ENCODE measurements at places on chromosomes 1 and 21.

- peak; percentile 87 for DNase-seq
Measured at GRCh38 chr1:245585252-245585959, 430.6 kb downstream of the KIF26B start.

- peak; percentile 37 for DNase-seq
Measured at GRCh38 chr21:16079830-16080229, 350.0 kb downstream of the USP25 start.

DNA sequence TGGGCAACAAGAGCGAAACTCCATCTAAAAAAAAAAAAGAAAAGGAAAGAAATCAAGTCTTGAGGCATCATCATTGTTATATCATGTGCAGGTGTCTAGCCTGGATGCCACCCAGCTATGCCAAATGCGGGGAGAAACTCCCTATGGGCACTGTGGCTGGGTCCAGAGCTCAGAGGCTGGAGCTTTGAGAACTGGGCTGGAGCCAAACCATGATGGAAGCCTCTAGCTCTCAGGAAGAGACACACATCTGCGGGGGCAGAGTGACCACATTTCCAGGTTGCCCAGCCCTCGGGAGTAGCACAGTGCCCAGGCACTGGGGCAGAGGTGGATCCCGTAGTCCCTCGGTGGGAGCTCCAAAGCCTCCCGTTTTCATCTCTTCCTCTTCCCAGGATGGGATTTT lies 58.9 kb downstream of the COL18A1 start:
- no peak for DNase-seq

DNA sequence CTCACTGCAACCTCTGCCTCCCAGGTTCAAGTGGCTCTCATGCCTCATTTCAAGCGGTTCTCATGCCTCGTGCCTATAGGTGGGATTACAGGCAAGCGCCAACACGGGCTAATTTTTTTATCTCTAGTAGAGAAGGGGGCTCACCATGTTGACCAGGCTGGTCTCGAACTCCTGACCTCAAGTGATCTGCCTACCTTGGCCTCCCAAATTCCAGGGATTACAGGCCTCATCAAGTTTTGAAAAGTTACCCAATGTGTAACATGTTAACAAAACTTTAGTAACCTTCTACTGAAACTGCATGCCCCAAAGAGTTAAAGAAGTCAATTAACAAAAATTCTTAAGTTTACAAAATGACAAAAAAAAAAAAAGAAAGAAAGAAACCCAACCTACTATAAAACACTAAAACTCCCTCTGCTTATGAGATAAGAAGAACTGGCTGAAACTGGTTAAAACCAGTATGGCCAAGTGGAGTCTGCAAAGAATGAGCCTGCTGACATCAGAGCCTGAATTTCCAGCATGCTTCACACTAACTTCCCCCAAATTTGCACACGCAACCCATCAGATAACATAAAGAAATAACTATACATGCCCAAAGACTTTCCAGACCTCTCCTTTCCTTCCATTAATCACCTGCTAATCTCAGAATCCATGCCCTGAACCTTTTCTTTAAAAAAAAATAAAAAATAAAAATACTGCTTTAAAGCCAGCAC lies 25.5 kb upstream of the PSMG1 start:
- DNase-seq = no peak

GRCh38 chr1:6440198-6441126 lies 15.9 kb downstream of the ESPN start:
- no peak for DNase-seq

DNA sequence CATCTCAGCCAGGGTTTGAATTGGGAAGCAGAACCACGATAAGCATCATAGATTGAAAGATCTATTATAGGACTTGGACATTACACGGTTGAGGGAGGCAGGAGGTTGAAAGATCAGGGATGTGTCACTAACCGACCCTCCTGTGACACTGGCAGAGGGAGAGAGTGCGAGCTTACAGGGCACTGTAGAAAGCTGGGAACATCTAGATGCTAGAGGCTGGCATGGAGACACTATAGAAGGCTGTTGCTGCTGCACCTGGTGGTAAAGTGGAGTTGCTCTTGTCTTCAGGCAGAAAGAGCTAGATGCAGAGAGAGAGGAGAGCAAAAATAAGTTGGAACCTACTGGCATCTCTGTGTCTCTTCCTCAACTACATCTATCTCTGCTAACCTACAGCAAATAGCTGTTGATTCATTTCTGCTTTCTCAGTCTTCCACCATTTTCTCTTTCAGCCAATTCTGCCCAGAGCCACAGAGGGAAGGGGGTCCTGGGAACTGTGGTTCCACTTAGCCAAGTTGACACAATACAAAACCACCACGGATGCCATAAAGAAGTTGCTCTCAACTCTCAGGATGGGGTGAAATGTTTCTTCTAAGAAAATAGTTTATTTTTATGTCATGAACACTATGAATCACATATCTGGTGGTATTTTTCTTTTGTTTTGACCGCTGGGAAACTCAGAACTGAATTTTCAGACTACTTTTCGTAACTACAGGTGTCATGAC lies 155.9 kb downstream of the ZNF281 start:
- no peak for DNase-seq

GRCh38 chr1:35555212-35555584 lies 2.0 kb downstream of the KIAA0319L start:
- DNase-seq = no peak

DNA sequence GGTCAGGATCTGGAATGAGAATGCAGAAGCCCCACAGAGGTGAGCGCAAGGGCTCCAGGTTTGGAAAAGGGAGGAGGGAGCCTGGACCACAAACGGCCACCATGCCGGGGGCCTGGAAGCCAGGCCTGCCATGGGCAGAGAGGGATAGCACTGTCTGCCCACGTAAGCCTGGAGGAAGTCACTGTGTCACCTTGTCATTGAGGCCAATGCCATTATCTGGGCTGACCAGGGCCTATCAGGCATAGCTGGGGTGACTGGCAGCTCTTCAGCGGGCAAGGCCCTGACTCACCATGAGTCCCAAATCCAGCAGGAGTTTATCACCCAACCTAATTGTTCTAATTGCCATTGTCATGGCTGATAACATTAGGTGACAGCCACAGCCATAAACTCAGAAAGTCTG lies 84.6 kb downstream of the MATN1 start:
- no peak for DNase-seq

GRCh38 chr1:62022382-62022983 lies 172.2 kb upstream of the L1TD1 start:
- DNase-seq = no peak

DNA sequence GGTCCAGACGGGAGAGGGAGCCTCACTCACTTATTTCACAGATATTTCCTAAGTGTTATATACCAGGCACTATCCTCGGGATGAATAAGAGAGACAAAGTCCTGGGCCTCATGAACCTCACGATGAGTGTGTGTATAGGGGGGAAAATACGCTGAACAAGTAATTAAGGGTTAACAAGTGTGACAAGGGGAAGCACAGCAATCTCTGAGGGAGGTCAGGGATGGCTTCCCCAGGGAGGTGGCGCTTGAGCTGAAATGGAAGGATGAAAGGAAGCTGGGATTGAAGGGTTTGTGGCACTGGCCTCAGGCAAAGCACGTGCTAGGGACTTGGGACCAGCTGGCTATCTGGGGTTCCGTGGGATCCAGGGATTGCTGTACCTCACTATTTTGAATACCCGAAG lies 46.4 kb upstream of the SYNC start:
- no peak for DNase-seq

DNA sequence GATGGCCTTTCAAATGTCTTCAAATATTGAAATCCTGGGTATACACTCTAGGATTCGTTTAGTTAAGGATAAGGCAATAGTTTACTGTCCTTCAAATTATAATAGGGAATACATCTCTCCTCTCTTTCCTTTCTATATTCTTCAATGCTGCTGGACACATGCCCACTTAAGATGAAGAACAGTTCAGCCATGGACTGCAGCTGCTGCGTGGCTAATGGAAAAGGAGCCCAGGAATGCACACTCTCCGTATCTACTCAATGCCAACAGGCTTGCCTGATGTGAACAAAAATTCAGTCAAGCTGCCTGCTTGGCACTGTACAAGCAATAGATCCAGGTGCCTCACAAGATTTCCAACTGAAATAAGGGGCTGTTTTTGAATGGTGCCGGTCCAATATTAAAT lies 321.2 kb upstream of the LYPLAL1 start:
- DNase-seq = no peak

- DNase-seq = no peak
Measured at GRCh38 chr1:184958554-184959353, 15.6 kb downstream of the NIBAN1 start.

GRCh38 chr1:211329764-211330201 lies 3.1 kb downstream of the TRAF5 start:
- no peak for DNase-seq

DNA sequence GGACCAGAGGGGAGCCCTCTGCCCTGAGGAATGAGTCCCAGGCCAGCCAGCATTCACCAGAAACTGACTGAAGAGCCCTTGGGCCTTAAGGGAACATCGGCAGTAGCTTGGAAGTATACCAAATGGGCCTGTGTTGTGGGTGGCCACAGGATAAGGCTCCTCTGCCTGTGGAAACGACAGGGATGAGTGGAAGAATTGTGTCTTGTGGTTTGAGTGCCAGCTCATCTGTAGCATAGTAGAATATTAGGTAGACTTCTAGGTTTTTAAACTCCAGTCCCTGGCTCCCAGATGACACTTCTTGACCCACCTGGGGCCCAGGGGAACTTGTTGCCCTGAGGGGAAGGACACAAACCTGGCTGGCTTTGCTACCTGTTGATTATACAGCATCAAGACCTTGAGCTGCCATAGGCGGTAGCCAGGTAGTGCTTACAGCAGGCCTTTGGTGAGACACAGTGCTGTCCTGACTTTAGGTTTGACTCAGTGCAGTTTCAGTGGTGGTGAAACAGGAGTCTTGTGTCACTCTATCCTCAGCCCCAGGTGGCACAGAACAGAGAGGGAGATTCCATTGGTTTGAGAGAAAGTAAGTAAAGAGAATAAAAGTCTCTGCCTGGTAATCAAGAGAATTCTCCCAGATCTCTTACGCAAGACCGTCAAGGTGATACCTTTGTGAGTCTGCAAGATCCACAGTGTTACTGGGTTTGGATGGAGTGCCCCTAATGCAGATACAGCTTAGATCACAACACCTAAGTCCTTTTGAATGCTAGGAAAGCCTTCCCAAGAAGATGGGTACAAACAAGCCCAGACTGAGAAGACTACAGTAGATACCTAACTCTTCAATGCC lies 50.2 kb downstream of the RABGAP1L start:
- DNase-seq = no peak

- DNase-seq = no peak
Measured at GRCh38 chr1:114159941-114160340, 6.3 kb upstream of the SYT6 start.

DNA sequence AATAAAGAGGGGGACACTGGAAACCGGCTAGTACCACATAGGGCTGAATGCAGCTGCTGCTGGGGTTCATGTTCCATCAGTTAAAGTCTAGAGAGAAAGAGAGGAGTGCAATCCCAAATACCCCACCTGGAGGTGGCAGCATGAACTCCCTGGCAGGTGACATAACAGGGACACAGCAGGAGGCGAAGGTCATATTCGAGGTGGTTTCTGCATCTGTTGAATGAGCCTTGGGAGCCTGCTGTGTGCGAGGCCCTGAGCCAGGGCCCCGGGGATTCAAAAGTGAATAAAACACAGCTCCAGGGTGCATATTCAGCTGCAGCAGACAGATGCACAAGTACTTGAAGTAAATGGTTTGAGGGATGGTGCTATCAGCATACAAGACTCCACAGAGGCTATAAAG lies 456.8 kb downstream of the SETD4 start:
- no peak for DNase-seq

DNA sequence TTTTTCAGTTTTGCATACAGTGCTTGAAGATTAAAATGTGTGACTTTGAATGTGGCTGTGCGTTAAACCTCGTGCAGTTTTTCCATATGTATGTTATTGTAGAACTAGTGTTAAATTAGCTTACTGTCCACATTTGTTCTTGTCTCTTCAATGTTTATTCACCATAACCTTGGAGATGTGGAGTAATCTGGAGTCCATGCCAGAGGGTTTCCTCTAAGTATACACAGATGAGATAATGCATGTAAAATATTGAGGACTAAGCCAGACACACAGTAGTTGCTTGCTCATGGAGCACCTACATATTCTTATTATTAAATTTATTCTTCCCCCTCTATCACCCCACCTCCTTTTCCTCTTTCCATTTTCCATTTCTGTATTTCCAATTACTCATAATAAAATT lies 7.7 kb upstream of the GIPC2 start:
- peak; percentile 65 for DNase-seq

GRCh38 chr1:193434319-193434718 lies 247.9 kb upstream of the B3GALT2 start:
- DNase-seq = peak; percentile 68

GRCh38 chr1:3695326-3696217 lies 43.3 kb downstream of the TP73 start:
- DNase-seq = no peak

DNA sequence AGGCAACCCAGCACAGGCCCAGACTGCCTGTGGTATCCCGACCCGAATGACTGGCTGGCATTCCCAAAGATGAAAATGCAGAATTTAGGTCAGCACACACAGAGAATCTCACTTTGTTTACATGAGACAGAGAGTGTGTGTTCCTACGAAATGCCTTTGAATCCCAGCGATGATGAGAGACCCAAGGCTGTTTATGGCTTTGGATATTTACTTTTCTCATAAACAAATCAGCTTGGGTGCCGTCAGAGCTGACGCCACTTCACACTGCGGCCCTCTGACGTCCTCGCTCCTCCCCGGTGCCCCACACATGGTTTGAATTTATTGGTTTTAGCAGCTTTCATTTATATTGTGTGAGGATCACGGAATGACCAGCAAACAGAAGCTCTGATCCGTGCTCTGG lies 18.7 kb downstream of the TRABD2B start:
- DNase-seq = no peak

DNA sequence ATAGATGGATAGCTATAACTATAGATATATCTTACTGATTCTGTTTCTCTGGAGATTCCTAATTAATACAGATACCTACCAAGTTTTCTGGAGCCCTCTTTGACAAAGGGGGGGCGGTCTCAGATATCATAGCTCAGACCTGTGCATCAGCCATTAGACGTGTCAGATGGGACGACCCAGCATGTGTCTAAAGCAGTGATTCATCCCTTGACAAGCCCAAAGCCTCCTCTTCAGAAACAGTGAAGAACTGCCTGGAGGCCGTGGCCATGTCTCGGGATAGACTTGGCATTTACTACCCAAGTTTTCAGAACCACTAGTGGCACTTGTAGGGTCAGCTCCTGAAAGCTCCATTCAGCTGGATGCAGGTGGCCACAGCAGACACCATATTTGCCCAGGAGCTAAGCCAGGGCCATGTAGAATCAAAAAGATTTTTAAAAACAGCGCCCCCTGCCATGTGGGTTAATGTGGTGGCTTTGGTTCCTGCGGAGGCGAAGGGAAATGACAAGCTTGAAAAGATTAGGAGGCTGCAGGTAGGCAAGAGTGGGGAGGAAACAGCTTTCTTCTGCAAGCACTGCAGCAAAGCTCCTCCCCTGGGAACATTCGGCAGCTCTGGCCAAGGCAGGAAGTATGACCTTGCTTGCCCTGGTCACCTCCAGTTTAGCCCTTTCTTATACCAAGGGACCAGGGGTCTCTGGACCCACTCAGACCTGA lies 82.2 kb downstream of the FBXO2 start:
- DNase-seq = no peak

GRCh38 chr1:212488436-212489283 lies 55.9 kb downstream of the NENF start:
- DNase-seq = peak; percentile 72

Data from astrocyte of the spinal cord (primary cell).